ENCODE measurements at places on chromosomes 5 and 9.

GRCh38 chr5:142828797-142829535 lies 58.8 kb downstream of the ARHGAP26 start:
- DNase-seq: no peak

DNA sequence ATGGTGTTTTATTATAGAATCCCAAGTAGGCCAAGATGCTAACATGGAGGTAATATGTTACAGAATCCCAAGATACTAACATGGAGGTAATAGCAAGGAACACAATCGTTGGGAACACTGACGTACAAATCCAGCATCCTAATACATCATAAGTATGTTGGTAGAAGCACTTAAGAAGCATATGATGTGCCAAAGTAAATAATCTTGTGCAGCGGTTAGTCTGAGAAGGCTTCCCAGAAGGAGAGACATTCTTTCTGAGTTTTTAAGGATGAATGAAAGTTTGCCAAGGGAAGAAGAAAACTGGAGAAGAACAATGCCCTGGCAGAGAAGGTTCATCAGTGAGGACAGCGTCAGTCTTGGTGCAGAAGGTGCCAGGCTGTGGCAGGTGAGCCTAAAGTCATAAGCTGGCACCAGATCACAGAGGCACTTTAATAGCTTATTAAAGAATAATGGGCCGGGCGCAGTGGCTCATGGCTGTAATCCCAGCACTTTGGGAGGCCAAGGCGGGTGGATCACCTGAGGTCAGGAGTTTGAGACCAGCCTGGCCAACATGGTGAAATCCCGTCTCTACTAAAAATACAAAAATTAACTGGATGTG lies 294.5 kb upstream of the PIK3R1 start:
- peak; percentile 55 for DNase-seq

GRCh38 chr5:86749841-86750240 lies 132.1 kb downstream of the COX7C start:
- DNase-seq: no peak

DNA sequence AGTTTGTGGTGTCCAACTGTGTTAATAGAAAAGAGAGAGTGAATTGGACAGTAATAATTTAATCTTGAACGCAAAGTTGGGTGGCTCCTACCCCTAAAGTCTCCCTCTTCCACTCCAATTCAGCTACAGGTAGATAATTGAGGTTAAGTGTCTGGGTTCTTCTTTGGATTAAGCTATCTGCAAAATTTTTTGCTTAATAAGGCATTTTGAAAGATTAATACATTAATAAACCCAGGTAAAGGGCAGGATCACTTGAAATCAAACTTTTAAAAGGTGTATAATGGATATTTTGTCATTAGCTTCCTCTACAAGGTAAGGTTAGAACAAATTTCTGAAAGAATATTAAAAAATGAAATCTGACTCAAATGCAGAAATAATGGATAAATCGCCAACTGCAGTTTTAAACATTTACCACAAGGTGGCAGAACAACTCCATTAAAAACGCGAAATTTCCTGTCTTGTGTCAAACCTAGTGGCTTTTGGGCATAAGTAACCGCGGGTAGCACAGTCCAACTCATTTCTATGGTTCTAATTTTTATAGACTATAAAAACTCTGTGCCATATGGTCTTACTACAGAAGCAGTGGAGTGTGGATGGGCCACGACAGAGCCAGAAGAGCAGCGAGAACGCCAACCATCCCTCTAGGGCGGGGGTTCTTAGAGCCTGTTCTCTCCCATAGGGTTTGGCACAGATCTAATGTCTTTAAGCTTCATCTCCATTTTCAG lies 276.5 kb downstream of the ARHGEF28 start:
- peak; percentile 42 for DNase-seq

Measured in astrocyte (in vitro differentiated cells and primary cell).